ENCODE measurements at places on chromosomes 3 and 15.

DNA sequence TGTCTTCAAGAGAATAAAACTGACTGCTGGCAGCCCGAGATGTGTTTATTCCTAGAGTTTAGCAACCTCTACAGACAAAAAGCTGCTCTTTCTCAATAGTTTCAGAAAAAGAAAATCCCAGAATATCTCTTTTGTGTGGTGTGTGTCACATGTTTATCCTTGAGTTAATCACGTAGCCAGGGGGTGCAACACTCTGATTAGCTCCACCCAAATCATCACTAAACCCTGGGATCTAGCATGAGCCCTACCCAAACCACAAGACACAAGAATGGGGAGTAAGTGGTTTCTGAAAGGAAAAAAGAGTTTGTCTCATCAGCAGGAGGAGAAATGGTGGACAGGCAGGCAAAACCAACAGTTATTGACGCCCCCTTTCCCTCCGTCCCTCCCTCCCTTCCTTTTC, 78.5 kb upstream of the AGBL1 start:
- DNase-seq = no peak

DNA sequence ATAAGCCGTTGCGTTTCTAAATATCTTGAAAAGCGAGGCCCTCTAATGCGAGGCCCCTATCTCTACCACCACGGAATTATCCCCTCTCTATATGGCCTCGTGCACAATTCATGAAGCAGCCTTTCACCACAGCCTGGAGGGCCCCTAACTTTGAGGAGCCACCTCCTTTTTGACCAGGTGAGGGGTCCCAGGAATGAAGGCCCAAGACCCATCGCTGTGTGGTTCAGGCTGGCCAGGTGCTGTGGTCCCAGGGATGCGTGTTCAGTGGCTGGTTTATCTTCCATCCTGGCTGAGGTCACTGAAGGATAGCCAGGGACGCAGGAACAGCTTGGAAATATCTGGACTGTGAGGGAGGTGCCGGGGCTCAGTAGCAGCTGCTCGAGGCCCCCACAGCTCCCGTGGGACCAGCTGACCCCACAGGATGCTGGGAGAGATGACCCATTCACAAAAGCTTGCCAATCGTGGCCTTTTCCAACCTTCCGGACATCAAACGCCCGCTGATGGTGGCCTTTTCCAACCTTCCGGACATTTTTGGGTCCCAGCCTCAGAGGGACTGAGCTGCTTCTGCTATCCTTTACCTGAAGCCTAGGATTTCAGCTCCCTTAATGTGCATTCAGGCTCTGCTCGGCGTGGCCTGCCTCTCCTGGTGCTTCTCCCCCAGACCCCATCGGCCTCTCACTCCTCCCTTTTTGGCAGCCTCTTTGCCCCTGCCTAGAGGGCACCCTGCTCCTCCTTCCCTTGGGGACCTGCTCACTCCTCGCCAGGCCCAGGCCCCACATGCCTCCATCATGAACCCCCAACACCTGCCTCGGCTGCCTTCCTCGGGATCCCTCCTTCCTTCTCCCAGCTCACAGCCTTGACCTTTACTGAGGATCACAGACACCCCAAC, 140.9 kb downstream of the CHSY1 start:
- no peak for DNase-seq

DNA sequence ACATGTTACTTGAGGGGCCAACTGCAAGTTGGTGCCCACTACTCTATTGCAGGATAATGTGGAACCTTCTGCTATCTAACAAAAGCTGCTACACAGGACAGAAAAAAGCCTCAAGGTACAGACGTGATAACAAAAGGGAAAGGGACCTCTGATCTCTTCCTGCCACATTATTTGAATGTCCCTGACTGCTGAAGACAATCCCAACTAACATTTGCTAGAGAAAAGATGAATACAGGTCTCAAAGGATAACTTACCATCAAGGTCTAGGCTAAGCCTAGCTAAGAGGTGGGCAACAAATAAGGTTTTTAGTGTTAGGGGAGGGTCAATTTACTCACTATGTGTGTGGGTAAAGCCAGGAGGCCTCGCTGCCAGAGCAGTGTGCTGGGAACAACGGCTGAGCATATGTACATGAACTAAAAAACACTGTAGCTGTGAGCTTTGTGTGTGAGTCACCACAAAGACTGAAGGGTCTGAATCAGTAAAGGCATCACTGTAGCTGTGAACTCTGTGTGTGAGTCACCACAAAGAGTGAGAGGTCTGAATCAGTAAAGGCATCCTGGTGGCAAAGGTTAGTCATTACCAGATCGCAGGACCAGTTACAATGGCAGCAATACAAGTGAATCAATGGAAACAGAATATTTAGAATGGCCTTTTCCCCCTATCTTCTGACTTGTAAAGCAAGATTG, 111.7 kb downstream of the LMLN start:
- DNase-seq = no peak

- DNase-seq = no peak
Measured at GRCh38 chr15:40028853-40029252, 10.1 kb downstream of the SRP14 start.

DNA sequence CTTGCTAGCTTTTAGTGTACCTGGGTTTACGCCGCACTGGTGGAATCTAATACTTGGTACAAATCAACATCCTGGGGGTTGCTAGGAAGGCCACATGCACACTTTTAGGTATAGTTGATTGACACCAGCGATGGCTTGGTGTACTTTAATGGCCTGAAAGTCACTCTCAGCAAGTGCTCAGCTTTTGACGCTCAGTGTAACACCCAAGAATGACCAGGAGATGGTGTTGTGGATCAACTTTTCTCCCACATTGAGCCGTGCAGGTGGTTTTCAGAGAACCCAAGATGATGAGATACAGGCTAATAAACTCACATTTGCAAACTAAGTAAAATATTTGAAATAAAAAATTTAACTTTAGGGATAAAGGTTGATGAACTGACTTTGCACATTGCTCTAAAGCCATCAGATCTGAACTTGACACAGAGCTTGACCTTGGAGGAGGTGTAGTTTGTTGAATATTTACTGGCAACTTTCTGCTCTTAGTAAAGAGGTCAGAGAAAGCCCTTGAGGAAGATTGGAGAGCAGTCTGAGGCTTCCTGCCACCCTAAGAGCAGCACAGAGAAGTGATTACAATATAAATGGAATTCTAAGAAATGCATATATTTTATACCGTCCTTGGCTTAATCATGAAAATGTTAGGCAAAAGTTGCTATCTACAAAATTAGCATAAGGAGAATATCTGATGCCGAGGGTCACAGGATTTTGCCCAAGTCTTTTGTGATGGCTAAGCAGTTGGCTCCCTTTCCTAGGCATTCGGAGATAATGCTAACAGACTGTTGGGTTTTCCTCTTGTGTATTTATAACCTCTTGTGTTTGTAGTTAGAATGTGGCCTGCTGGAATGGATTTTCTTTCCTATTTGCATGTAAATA, 143.4 kb upstream of the RASGRP1 start:
- peak; percentile 12 for DNase-seq

DNA sequence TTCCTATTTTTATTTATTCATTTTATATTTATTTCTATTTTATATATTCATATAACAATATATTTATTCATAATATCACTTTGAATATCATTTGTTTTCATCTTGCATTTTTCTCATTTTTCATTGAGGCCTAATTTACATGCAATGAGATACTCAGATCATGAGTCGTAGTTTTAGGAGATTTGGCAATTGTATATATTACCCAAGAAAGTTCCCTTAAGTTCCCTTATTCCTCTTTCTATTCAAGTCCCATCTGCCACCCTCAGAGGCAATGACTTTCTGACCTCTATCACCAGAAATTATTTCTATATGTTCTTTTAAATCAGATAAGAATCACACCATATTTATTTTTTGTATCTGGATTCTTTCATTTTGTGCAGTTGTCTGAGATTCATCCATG, 329.1 kb upstream of the TPRG1 start:
- no peak for DNase-seq

- DNase-seq = no peak
Measured at GRCh38 chr3:177168431-177168830, 28.9 kb downstream of the TBL1XR1 start.

DNA sequence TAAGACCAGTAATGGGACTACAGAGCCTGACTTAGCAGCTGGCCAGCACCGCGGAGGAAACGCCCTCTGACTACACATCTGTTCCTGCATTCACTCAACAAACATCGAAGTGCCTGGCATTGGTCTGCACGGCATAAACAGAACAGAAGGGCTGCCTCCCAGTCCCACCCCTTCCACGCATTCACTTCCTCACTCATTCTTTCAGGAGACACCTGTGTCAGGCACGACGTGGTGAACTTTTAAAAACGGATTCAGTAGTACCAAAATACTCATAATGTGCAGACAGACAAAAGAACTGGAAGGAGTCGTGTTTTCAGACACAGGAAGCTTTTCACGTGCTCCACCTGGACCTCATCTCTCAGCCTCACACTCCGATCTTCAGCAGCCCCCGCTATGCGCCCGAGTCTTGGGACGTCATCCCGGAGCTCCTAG, 123.3 kb downstream of the XXYLT1 start:
- no peak for DNase-seq

DNA sequence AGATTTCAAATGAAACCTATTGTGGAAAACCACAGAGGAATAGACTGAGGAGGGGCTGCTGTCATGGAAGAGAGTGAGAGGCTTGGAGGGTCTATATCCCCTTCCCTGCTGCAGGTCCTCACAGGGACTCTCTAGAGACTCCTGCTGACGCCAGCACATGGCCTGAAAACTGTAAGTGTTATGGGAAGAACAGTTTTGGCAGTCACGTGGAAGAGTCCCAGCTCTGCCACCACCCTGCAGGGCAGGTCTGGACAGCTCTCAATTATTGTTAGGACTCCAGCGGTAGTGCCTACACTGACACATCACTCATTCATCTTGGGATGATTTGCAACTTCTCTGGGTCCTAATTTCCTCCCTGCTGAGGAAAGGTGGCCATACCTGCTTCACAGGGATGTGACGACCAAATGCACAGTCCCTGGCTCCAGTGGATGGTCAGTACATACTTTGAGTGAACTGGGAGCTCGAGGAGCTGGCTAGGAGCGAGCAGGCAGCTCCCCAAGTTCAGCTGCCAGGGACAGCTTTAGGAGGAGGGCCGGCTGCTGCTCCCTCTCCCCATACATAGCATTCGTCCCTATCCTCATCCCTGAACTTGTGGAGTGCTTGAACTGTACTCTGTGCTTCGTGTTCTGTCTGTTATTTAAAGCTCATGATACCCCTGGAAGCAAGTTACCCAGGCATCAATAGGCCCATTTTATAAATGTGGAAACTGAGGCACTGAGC, 49.2 kb downstream of the CTXND1 start:
- peak; percentile 3 for DNase-seq

DNA sequence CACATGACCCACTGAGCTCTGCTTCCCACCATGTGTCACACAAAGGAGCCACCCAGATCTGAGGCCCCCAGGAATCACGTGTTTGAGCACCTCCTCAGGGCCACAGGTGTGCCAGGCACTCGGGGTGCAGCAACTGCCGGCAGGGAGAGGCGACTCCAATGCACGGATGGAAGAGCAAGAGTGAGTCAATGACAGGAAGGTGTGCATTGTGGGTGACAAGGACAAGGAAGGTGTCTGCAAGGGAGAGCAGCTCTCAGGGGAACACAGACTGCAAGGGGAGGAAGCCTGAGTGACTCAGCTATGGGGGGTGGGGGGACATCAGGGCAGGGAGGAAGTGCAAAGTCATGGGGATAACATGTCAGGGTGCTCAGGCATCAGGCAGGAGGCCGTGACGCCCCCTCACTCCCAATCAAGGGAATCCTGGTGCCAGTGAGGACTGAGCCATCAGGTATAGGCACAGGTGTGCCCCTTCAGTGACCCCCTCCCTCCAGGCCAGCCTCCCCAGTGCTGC, 67.4 kb downstream of the NUP210 start:
- DNase-seq = no peak

DNA sequence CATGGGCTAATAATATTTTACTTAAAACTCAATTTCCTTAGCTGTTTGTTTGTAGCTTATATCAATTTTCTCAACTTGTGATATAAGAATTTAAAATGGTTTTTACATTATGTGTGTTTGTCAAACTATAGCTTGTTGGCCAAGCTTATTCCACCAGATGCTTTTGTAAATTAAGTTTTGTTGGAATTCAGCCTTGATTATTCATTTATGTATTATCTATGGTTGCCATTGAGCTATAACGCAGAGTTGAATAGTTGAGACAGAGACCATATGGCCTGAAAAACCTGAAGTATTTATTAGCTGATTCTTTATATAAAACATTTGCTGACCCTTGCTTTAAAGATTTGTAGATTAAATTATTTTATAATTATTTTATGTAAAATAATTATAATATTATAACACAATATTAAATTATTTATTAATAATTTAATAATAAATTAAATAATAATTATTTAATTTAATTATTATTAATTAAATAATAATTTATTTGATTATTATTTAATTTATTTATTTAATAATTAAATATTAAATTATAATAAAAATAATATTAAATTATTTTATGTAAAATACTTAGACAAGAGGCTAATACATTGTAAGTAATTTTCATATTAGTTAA, 779.6 kb upstream of the NECTIN3 start:
- DNase-seq = no peak

DNA sequence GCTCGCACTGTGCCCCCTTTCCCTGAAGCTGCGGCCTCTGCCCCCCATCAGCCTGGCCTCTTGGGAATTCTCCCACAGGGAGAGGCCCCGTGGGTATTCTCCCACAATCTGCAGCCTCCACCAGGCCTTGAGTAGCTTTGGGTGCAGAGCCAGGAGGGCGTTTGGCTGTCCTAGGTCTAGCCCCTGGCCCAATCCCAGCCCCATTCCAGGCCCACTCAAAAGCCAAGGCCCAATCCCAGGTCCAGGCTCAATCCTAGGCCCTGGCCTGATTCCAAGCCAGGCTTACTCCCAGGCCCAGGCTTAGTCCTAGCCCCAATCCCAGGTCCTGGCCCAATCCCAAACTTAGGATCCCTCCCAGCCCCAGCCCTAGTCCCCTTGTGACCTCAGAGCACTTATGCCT, 59.8 kb downstream of the CHCHD4 start:
- no peak for DNase-seq

DNA sequence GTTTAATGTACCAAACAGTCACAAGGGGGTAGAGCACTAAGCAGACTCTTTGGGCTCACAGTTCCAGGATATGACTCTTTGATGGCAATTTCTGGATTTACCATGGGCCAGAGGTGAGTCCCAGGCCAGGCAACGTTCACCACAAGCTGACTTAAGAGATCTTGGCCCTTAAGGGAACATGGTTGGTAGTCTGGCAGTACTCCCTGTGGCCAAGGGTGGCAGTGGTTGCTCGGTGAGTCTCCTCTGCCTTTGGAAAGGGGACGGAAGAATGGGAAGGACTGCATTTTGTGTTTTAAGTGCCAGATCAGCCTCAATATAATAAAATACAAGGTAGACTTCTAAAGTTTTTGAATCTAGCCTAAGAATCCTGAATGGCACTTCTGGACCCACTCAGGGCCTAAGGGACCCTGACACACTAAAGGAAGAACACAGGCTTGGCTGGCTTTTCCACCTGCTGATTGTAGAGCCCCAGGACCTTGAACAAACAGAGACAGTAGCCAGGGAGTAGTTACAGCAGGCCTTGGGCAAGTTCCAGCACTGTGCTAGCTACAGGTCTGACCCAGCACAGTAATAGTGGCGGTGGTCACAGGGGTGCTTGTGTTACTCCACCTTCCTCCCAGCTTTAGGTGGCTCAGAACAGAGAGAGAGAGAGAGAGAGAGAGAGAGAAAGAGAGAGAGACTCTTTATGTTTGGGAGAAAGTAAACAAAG, 730.7 kb upstream of the ALCAM start:
- DNase-seq = no peak

GRCh38 chr15:99197856-99198255, 51.5 kb downstream of the TTC23 start:
- DNase-seq = no peak
